ENCODE measurements at places on chromosomes 13 and 19.

GRCh38 chr13:91894316-91894715, 495.9 kb downstream of the GPC5 start:
- DNase-seq, result no peak

DNA sequence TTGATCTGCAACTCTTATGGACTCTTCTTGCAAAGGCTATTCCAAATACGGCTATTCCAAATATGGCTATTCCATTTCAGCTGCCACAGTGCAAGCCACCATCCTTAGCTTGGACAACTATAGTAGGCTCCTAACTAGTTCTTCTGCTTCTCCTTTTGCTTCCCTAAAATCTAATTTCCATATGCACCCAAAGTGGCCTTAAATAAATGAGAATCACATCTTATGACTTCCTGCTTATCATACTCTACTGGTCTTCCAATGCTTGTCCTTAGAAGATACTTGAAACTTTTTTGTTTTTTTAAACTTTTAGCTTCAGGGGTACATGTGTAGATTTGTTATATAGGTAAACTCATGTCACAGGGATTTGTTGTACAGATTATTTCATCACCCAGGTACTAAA, 4.9 kb downstream of the UCHL3 start:
- DNase-seq, result no peak

DNA sequence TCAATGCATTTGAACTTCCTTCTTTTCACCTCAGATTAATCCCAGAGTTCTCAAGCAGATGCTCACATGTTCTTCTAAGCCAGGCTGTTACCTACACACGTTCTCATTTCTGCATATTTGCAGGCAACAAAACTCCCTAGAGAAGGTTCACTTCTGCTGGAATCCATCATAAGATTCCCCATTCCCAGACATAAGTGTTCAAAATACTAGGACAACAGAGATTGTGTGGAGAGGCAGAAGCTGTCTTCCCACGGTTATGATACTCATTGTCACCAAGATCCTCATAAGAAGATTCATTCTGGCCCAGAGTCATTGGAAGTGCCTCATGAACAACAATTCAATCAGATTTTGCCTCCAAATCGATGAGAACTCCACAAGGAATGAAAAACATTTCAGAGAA, 931.6 kb upstream of the MIR17HG start:
- DNase-seq, result no peak

DNA sequence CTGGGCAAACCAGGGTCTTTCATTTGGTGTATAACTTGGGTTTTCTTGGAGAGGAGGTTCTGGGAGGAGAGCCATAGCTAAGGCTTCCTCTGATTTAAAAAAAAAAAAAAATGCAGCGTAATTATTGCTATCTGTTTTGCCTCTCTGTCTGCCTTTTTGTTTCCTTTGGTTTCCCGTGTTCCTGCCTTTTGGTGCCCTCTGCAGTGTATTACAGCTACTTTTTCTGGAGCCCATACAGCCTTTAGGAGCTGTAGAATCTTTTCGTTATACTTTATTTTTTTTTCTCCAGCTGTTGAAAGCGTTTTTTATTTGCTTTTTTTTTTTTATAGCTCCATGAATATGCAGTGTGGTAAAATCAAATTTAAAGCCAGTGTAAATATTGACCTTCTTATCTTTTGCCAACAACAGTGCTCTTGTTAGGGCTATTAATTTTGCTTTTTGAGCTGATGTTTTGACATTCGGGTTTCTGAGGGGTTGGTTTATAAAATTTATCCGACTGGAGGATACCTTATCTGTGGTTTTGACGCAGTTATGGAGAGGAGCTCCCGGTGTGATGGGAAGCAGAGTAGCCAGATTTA, 38.1 kb downstream of the ZNF493 start:
- no peak for DNase-seq

DNA sequence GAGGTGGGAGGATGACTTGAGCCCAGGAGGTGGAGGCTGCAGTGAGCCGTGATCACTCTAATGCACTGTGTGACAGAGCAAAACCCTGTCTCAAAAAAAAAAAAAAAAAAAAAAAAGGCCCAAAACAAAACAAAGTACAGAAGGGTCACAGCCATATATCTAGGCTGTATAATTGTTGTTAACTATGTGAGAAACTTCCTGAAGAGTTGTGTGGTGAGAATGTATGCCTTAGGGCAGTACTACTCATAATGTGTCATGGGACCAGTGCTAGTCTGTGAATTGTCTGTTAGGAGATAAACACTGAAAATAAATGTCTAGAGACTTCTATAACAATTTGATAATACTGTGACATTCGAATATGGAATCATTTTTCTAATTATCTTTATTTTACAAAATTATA, 43.1 kb downstream of the PAN3 start:
- no peak for DNase-seq

DNA sequence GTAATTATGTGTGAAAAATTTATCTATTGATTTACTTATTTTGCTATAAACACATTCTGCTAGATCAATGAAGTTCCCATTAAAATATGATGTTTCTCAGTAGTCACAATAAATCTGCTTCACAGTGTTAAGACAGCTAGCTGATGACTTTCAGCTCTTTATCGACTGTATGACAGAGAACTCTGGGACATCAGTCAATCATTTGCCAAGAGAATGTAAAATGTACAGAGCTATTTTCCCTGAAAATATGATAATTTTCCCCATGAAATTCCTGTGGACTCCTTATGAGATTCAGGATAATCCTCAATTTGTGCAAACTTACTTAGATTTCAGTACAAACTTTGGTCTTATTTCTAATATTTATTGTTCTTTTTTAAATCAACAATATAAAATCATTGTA, 430.5 kb downstream of the SLITRK6 start:
- DNase-seq, result no peak

DNA sequence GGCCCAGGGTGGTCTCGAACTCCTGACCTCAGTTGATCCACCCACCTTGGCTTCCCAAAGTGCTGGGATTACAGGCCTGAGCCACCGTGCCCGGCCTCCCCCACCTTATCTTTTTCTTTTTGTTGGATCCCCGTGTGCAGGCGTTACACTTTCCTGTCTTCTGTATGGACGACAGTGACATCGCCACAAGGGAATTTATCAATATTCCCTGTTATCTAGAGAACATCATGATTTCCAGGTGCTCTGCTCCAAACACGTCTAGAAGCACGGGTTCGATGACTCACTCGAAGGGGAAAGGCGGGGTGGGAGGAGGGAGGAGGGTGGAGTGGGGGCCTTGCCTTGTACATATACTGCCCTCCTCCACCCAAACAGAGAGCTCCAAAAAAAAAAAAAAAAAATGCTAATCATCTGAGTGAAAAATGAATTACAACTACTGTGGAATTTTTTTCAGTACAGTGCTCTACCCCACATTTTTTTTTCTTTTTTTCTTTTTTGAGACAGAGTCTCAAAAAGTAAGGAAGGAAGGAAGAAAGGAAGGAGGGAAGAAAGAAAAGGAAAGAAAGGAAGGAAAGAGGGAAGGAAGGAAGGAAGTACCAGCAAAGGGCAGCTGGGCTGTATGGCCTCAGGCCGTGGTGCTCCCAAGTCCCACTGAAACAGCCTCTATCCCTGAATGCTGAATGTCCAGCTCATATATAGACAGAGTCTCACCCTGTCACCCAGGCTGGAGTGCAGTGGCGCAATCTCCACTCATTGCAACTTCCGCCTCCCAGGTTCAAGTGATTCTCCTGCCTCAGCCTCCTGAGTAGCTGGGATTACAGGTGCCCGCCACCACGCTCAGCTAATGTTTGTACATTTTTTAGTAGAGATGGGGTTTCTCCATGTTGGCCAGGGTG, 36.8 kb downstream of the INSR start:
- DNase-seq, result no peak

- no peak for DNase-seq
Measured at GRCh38 chr13:45048890-45049407, 59.6 kb downstream of the GPALPP1 start.

DNA sequence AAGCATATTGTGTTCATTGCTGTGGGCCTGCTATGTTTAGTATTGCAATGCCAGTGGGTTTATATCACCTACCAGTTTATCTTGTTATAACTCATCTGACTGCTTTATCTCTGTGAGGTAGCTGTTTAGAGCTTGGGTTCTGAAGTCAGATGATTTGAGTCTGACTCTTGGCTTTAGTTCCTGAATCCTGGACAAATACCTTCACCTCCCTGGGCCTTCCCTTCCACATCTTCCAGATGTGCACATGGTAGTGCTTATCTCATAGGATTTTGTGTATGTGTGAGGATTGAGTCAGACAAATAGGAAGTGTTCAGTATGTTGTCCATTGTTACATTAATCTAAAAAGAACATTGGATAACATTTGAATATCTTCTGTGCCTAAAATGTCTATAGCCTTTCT, 63.5 kb upstream of the ANKRD10 start:
- DNase-seq, result no peak

- DNase-seq, result peak; percentile 39
Measured at GRCh38 chr13:99655351-99656091, 154.2 kb downstream of the TM9SF2 start.

- DNase-seq, result no peak
Measured at GRCh38 chr19:52722062-52723003, 12.5 kb downstream of the ZNF611 start.

DNA sequence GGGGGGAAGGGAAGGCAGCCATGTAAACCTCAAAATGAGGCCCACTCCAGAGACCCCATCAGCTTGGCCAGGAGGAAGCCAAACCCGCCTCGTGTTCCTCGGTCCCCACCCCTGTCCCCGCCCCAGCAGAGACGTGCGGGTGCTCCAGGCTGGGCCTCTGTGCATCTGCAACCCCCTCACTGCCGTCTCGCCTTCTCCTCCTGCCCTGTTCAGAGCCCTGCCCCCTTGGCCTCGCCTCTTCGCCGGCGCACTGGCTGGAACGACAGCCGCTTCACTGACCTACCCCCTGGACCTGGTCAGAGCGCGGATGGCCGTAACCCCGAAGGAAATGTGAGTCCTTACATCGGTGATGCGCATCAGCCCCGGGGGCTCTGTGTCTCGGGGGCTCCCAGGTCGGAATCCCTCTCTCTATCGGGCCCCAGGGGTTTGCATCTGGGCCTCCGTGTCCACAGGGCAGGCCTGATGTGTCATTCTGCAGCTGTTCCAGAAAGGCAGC, 32.2 kb downstream of the TMEM161A start:
- no peak for DNase-seq
